ENCODE measurements at places on chromosomes 11 and 22.

DNA sequence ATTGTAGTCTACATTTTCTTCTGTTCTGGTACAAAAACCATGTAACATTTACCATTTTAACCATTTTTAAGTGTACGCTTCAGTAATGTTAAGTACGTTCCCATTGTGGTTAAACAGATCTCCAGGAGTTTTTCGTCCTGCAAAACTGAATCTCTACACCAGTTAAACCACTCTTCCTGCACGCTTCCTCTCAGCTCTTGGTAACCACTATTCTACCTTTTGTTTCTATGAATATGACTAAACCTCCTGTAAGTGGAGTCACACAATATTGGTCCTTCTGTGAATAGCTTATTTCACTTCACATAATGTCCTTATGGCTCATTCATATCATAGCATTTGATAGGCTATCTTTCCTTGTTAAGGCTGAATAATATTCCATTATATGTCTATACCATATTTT lies 7.1 kb upstream of the EXT2 start:
- no peak for DNase-seq

GRCh38 chr11:8531982-8532381 lies 62.0 kb downstream of the STK33 start:
- DNase-seq = no peak

DNA sequence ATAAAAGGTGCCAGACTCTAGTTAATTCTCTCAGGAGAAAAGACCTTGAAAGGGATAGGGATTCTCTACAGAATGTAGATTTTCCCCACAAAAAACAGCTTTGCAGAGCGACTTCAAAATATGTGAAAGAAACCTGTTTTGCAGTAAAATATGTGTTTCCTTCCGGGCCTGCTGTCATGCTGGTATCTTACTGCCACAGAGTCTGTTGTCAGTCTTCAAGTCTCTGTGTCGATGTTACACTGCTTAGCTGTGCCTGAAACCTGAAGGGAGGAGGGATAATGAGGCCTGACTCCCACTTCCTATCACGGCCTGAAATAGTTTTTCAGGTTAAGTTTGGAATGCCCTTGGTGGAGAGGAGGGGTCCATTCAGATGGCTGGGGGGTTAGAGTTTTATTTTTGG lies 1.7 kb upstream of the DGCR2 start:
- DNase-seq = no peak

GRCh38 chr11:126548581-126549550 lies 193.4 kb downstream of the ST3GAL4 start:
- DNase-seq = no peak

DNA sequence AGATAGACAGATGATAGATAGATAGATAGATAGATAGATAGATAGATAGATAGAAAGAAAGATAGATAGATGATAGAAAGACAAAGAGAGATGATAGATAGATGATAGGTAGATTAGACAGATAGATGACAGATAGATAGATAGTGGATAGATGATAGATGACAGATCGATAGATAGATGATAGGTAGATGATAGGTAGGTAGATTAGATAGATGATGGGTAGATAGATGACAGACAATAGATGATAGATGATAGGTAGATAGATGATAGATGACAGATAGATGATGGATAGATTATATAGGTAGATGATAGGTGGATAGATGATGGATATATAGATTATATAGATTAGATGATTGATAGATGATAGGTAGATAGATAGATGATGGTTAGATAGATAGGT lies 4.3 kb downstream of the LZTR1 start:
- no peak for DNase-seq

- no peak for DNase-seq
These were observed 19.5 kb downstream of the CRELD2 start for GRCh38 chr22:49937758-49938564.

GRCh38 chr11:115682101-115682500 lies 177.9 kb upstream of the CADM1 start:
- DNase-seq = no peak

- no peak for DNase-seq
These were observed 70.4 kb upstream of the RASSF10 start for GRCh38 chr11:12938590-12939247.

DNA sequence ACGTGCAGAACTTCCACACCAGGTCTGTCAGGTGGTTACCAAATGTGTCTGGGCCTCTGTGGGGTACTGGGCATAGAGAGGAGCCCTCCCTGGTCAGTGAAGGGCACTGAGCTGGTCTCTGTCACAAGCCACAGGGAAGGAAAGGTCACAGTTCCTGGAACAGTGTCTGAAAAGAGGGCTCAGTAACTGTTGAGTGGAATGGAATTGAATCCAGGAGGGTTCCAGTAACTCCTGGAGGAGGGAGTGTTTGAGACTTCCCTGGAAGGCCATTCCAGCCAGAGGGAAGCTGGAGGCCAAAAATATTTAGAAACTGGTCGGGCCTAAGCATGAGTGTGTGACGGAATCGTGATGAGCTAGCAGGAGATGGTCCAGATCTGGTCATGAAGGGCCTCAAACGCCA lies 7.9 kb downstream of the ACTN3 start:
- DNase-seq = no peak

- DNase-seq = no peak
These were observed 12.8 kb downstream of the CAPN1 start for GRCh38 chr11:65194564-65194963.

DNA sequence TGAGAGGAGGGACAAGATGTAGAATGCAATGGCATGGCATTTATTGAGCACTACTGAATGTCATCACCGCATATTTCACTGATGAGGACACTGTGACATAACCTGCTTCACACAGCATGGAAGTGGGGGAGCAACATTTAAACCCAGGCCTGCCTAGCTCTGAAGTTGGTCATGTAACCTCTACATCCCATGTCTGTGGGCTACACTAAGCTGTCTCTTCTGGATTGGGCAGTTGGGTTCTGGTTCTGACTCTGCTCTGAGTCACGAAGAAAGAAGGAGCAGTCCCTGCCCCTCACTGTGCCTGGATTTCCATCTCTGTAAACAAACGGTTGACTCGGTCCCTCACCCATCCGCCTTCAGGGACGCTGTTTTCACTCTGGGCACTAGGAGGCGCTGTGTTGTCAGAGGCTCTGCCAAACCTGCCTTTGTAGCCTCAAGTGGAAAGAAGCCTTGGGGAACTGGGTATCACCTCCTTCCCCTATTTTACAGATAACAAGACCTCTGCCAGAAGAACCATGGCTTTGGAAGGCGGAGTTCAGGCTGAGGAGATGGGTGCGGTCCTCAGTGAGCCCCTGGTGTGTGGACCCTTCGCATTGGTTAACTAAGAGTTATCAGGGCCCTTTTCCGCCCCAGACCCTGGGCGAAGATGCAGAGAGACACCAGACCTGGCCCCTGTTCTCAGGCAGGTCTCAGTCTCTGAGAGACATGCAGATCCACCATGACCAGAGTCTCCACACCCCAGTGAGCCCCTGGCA lies 12.7 kb upstream of the ARHGEF17 start:
- peak; percentile 28 for DNase-seq

GRCh38 chr11:6889835-6890234 lies 2.5 kb downstream of the OR2D2 start:
- no peak for DNase-seq

GRCh38 chr22:18927573-18927972 lies 8.5 kb downstream of the PRODH start:
- no peak for DNase-seq

DNA sequence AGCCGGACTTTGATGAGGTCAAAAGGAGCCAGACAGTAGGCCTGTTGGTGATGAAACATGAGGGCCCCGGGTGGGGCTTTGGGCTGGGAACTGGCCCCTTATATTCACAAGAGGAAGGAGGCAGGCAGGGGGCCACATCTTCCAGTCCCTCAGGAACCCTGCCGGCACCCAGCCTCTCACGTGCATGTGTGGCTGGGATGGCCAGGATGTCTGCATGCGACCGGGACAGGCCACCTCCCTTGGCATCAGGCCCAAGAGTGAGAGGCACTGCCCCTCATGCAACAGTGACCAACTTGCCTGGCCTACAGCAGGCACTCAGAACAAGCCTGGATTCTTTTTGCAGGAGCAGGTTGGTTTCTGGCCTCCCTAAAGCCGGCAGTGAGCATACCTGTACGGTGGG lies 5.4 kb downstream of the SLC25A45 start:
- no peak for DNase-seq

Measured in NCI-H1092 treated with DMSO at 0.1 percent for 48 hours (cell line).